Activated CD8-positive, alpha-beta memory T cell treated with anti-CD3 and anti-CD28 coated beads for 36 hours (primary cell): ENCODE measurements at places on chromosomes 2 and 18. TPM values are rescaled to one million over a fixed set of nuclear protein-coding genes. Genes with fewer than 3 reads are reported as not detected.

PLEK gene
- 20.0 TPM for total RNA-seq

TBR1 gene
- total RNA-seq, result not detected

CRYGC gene
- total RNA-seq, result not detected

FBXO15 gene
- total RNA-seq, result 1.4 TPM

PAX3 gene
- total RNA-seq, result not detected

ACVR1 gene
- total RNA-seq, result 13.8 TPM

UGT1A1 gene
- total RNA-seq, result not detected

HOXD4 gene
- total RNA-seq, result not detected

SERPINB11 gene
- total RNA-seq, result not detected

CRYBA2 gene
- total RNA-seq, result not detected

SLC5A7 gene
- not detected for total RNA-seq

LIMS3 gene
- 0.59 TPM for total RNA-seq

FARSB gene
- total RNA-seq, result 61.2 TPM

UNC80 gene
- total RNA-seq, result not detected

GYPC gene
- 143 TPM for total RNA-seq

ITGB6 gene
- total RNA-seq, result not detected

TPRKB gene
- total RNA-seq, result 35.5 TPM

FAM161A gene
- total RNA-seq, result 8.3 TPM
